ENCODE measurements at places on chromosomes 16 and 17. TPM values are rescaled to one million over a fixed set of nuclear protein-coding genes. Genes with fewer than 3 reads are reported as not detected.

Gene HIC1
- polyA plus RNA-seq: 0.92 TPM

Gene NPIPB13
- 1.0 TPM for polyA plus RNA-seq

Gene ZNF385C
- polyA plus RNA-seq: 0.03 TPM

Gene MMP25
- 0.17 TPM for polyA plus RNA-seq

Gene OR2C1
- 0.14 TPM for polyA plus RNA-seq

Gene SCN4A
- not detected for polyA plus RNA-seq

Gene SRP68
- 87.1 TPM for polyA plus RNA-seq

Gene KRT33B
- polyA plus RNA-seq: 0.21 TPM

Gene CDH11
- polyA plus RNA-seq: 17.8 TPM

Gene CD68
- polyA plus RNA-seq: 14.0 TPM

Gene CDH5
- 0.05 TPM for polyA plus RNA-seq

Gene GPR139
- not detected for polyA plus RNA-seq

Gene RGS11
- 0.05 TPM for polyA plus RNA-seq

Gene RCVRN
- polyA plus RNA-seq: not detected

Gene SPIRE2
- 1.7 TPM for polyA plus RNA-seq

Gene GNGT2
- polyA plus RNA-seq: not detected

DNA sequence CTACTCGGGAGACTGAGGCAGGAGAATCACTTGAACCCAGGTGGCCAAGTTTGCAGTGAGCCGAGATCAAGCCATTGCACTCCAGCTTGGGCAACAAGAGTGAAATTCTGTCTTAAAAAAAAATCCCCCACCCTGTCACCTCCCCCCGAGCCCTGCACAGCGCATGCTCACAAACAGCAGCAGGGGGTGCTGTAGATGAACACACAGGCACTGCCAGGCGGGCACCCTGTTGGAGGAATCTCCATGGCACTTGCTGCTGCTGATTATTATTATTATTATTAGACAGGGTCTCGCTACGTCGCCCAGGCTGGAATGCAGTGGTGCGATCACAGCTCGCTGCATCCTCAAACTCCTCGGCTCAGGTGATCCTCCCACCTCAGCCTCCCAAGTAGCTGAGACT lies 24.6 kb downstream of the FZD2 start:
- DNase-seq: no peak
- no peaks in the 10 kb centered on the region for H3K27me3 ChIP-seq
- H3K4me3 ChIP-seq: no peak overlapping the region
- peaks cover 7% of the 10 kb centered on the region for H3K4me1 ChIP-seq
- H3K36me3 ChIP-seq: no peaks in the 10 kb centered on the region
- no peak overlapping the region for H3K27ac ChIP-seq

DNA sequence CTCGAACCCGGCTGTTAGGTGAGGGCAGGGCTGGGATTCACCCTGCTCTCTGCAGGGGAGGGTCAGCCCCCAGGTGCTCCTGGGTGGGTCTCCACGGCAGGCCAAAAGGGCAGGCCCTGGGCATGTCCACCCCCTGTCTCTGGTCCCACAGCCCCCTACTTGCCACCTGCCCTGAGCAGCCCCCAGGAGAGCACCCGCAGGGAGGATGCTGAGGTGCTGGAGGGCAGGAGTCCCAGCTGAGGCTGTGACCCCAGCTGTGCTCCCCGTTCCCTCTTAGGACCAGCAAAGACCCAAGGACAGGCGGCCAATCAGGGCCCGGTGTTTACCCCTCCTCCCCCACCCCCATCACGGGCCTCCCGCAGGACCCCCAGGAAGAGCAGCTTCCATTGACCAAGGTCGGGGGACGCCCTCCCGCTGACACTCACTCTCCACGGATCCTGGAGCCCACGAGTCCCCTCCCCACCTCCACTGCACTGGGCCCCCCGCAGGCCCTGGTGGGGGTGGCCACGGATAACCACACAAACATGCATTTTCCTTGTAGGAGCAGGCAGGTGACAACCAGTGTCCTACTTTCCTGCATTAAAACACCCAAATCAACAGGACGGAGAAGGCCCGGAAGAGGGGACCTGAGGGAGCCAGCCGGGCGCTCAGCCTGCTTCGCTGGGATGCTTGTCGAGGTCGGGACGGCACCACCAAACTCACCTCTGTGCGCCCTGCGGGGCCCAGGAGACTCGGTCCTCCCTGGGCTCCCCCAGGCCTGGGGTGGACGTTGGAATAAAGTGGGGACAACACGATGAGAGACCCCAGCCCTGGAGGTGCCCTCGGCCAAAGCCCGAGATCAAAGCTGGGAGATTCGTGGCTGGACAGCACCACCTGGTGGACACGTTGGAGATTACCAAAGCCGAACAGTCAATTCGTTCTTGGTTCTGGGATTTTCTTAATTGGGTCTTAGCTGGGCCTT lies 22.5 kb upstream of the ENPP7 start:
- no peak for DNase-seq
- H3K4me1 ChIP-seq: no peaks in the 10 kb centered on the region
- H3K27ac ChIP-seq: no peak overlapping the region
- peaks cover 6% of the 10 kb centered on the region for H3K27me3 ChIP-seq

GRCh38 chr16:48212033-48212432 lies 32.1 kb upstream of the LONP2 start:
- H3K4me3 ChIP-seq: no peak overlapping the region
- H3K36me3 ChIP-seq: no peaks in the 10 kb centered on the region
- H3K27ac ChIP-seq: no peak overlapping the region
- peaks cover under 1% of the 10 kb centered on the region for H3K4me1 ChIP-seq

GRCh38 chr16:561413-561794 lies 1.2 kb downstream of the PRR35 start:
- no peaks in the 10 kb centered on the region for H3K36me3 ChIP-seq
- no peak overlapping the region for H3K4me3 ChIP-seq
- H3K27ac ChIP-seq: no peak overlapping the region
- peaks cover under 1% of the 10 kb centered on the region for H3K4me1 ChIP-seq
- DNase-seq: no peak

- no peaks in the 10 kb centered on the region for H3K36me3 ChIP-seq
- peaks cover 3% of the 10 kb centered on the region for H3K4me1 ChIP-seq
- H3K27me3 ChIP-seq: no peaks in the 10 kb centered on the region
These were observed 53.2 kb downstream of the SLC39A11 start for GRCh38 chr17:73039282-73039681.

DNA sequence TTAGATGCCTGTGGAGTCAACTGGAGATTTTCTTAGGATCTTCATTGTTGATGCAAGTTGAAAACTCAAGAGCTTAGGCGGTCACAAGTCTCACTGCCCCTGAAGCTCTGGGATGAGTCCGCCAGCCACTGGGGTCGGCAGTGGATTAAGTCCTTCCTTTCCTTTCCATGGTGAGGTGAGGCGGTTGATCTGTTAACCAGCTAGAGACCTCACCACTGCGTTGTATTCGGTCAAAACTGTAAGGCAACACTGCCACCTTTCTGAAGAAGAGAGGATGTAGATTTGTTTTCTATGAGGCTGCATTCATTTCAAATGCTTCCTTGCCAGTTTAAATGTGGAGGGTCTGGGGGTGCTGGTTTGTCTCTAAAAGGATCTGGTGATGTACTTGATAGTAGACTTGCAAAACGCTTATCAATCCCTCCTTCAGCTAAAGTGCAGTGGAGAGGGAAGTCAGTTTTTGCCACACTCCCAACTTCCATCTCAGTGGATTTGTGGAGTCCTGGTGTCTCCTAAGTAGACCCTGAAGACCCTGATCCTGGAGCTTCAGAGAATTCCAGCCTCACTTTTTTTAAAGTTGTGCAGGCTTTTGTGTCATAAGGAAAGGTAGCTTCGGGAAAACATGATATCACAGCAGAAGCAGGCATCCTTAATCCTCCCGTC lies 1.7 kb downstream of the MYOCD start:
- no peak overlapping the region for H3K4me3 ChIP-seq
- peaks cover 37% of the 10 kb centered on the region for H3K27me3 ChIP-seq
- no peak overlapping the region for H3K27ac ChIP-seq
- no peak for DNase-seq
- no peaks in the 10 kb centered on the region for H3K36me3 ChIP-seq
- peaks cover 7% of the 10 kb centered on the region for H3K4me1 ChIP-seq

GRCh38 chr17:62898239-62898864 lies 67.7 kb upstream of the TANC2 start:
- H3K27me3 ChIP-seq: no peaks in the 10 kb centered on the region
- H3K4me1 ChIP-seq: peaks cover 17% of the 10 kb centered on the region
- no peak for DNase-seq
- H3K36me3 ChIP-seq: no peaks in the 10 kb centered on the region

GRCh38 chr17:77312786-77313599 lies 172.2 kb downstream of the SEC14L1 start:
- H3K4me1 ChIP-seq: peaks cover 26% of the 10 kb centered on the region
- DNase-seq: no peak
- no peak overlapping the region for H3K4me3 ChIP-seq
- no peaks in the 10 kb centered on the region for H3K27me3 ChIP-seq
- H3K27ac ChIP-seq: no peak overlapping the region

- H3K36me3 ChIP-seq: no peaks in the 10 kb centered on the region
- no peaks in the 10 kb centered on the region for H3K27me3 ChIP-seq
- DNase-seq: no peak
- H3K27ac ChIP-seq: no peak overlapping the region
- H3K4me3 ChIP-seq: no peak overlapping the region
- H3K4me1 ChIP-seq: peaks cover 15% of the 10 kb centered on the region
These were observed 72.1 kb downstream of the PRKCB start for GRCh38 chr16:23907903-23908302.

GRCh38 chr17:77754956-77755355 lies 203.5 kb upstream of the TNRC6C start:
- H3K27ac ChIP-seq: no peak overlapping the region
- no peaks in the 10 kb centered on the region for H3K36me3 ChIP-seq
- H3K4me3 ChIP-seq: no peak overlapping the region

GRCh38 chr16:86584071-86584685 lies 5.8 kb downstream of the FOXL1 start:
- no peaks in the 10 kb centered on the region for H3K4me1 ChIP-seq
- no peak for DNase-seq
- H3K27me3 ChIP-seq: peaks cover 10% of the 10 kb centered on the region

DNA sequence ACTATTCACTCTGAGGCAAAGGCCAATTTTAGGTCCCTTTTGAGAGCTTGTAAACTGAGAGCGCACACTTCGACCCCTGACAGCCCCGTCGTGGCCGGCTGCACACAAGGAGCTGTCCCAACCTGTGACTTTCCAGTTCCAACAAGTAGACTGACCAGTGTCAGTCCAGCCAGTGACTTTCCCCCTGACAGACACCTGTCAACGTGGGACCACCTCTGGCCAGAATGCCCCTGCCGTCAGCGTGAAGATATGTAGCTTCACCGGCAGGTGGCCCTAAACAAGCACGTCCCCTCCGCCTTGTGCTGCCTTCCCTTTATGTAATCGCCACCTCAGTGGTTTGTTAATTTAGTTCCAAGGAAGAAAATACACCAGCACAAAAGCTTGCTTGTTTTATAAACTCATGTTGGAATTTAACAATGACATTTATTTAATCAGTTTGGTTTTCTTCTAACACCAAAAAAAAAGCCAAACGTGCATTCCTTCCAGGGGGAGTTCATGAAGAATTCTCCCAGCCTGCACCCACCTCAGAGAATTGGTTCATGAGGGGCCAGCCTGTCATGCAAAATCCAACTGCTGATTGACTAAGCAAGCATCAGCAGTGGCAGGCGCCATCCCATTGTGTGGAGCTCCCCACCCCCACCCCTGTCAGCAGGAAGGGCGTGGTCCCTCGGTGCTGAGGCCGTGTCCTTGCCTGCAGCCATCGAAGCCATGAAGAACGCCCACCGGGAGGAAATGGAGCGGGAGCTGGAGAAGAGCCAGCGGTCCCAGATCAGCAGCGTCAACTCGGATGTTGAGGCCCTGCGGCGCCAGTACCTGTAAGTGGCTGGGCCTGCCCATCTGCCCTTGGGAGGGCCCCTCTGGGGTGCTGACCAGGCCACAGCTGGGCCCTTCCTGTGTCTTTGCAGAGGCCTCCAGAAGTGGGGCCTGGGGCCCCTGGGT lies 33.9 kb downstream of the PLD6 start:
- H3K4me1 ChIP-seq: peaks cover 6% of the 10 kb centered on the region
- no peak overlapping the region for H3K27ac ChIP-seq
- no peaks in the 10 kb centered on the region for H3K27me3 ChIP-seq
- H3K4me3 ChIP-seq: no peak overlapping the region
- no peak for DNase-seq

DNA sequence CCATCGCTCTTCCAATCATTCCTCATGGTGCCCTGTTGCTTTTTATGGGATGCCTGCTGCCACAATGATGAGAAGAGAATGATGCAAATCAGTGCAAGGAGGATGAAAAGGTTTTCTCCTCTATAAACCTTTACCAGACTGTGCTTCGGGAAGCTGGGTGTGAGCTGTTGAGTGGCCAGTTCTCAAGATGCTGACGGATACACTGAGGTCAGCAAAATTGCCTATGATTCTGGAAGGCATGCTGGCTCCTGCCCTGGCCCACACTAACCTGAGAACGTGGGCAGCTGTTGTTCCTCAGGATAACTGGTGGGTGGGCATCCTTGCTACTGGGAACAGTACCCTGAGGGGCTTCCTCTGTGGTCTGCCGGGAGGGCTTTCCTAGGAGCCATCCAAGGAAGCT lies 795 bp upstream of the PIRT start:
- no peak for DNase-seq
- H3K36me3 ChIP-seq: no peaks in the 10 kb centered on the region
- H3K4me1 ChIP-seq: no peaks in the 10 kb centered on the region
- H3K4me3 ChIP-seq: no peak overlapping the region

- peaks cover 31% of the 10 kb centered on the region for H3K36me3 ChIP-seq
- H3K27ac ChIP-seq: no peak overlapping the region
- H3K4me3 ChIP-seq: no peak overlapping the region
- H3K27me3 ChIP-seq: no peaks in the 10 kb centered on the region
These were observed 6.0 kb downstream of the HAGHL start for GRCh38 chr16:732936-733335.

GRCh38 chr16:47523342-47524006 lies 62.3 kb downstream of the PHKB start:
- no peaks in the 10 kb centered on the region for H3K27me3 ChIP-seq
- H3K4me3 ChIP-seq: no peak overlapping the region
- no peaks in the 10 kb centered on the region for H3K36me3 ChIP-seq
- no peak for DNase-seq

GRCh38 chr17:77946900-77947645 lies 11.4 kb upstream of the TNRC6C start:
- DNase-seq: no peak
- no peak overlapping the region for H3K4me3 ChIP-seq
- no peaks in the 10 kb centered on the region for H3K36me3 ChIP-seq
- H3K27me3 ChIP-seq: peaks cover 9% of the 10 kb centered on the region
- H3K27ac ChIP-seq: no peak overlapping the region
- H3K4me1 ChIP-seq: no peaks in the 10 kb centered on the region

GRCh38 chr17:3693141-3693540 lies 2.8 kb downstream of the P2RX5 start:
- no peak overlapping the region for H3K27ac ChIP-seq
- H3K4me3 ChIP-seq: no peak overlapping the region
- peaks cover 40% of the 10 kb centered on the region for H3K27me3 ChIP-seq
- DNase-seq: no peak

GRCh38 chr17:61837175-61838051 lies 25.9 kb downstream of the BRIP1 start:
- H3K4me1 ChIP-seq: peaks cover 7% of the 10 kb centered on the region
- no peaks in the 10 kb centered on the region for H3K27me3 ChIP-seq
- peak; percentile 2 for DNase-seq

GRCh38 chr17:31296142-31296541 lies 897 bp downstream of the OMG start:
- peaks cover 1% of the 10 kb centered on the region for H3K36me3 ChIP-seq
- no peak for DNase-seq
- H3K4me1 ChIP-seq: no peaks in the 10 kb centered on the region
- no peaks in the 10 kb centered on the region for H3K27me3 ChIP-seq
- H3K27ac ChIP-seq: no peak overlapping the region

- no peaks in the 10 kb centered on the region for H3K27me3 ChIP-seq
- H3K36me3 ChIP-seq: peaks cover 23% of the 10 kb centered on the region
- no peak overlapping the region for H3K4me3 ChIP-seq
- no peak overlapping the region for H3K27ac ChIP-seq
These were observed 10.2 kb downstream of the CRYBA1 start for GRCh38 chr17:29256735-29257466.

- no peak overlapping the region for H3K4me3 ChIP-seq
- peaks cover 32% of the 10 kb centered on the region for H3K4me1 ChIP-seq
- H3K36me3 ChIP-seq: peaks cover 14% of the 10 kb centered on the region
- peak overlapping the region; percentile 14 for H3K27ac ChIP-seq
These were observed 2.0 kb downstream of the ZNF319 start for GRCh38 chr16:57998486-57998885.
